Kidney (tissue), 22 donors: ENCODE measurements at places on chromosomes 13 and 19. TPM values are rescaled to one million over a fixed set of nuclear protein-coding genes. Genes with fewer than 3 reads are reported as not detected.
A peak's percentile ranks its signal among the peaks of the same experiment; 100 is the strongest.

The SMAD9 gene
- 13.1 TPM for total RNA-seq

DNA sequence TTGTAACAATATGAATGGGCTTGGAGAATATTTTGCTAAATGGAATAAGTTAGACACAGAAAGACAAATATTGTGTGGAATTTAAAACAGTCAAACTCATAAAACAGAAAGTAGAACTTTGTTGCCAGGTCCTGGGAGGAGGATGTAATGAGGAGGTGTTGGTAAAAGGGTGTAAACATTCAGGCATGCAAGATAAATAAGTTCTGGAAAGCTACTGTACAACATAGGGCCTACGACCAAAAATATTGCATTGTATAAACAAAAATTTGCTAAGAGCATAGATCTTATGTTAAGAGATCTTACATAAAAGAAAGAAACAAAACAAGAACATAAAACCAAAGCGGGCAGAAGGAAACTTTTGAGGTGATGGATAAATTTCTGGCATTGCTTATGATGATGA is 1907.8 kb upstream of the PCDH20 start:
- H3K4me3 ChIP-seq = no peak overlapping the region
- DNase-seq = no peak
- H3K27me3 ChIP-seq = no peaks in the 10 kb centered on the region

GRCh38 chr19:24081056-24081455 is 5.9 kb upstream of the ZNF254 start:
- no peak for DNase-seq
- no peak overlapping the region for H3K27ac ChIP-seq
- no peaks in the 10 kb centered on the region for H3K36me3 ChIP-seq
- H3K4me1 ChIP-seq = no peaks in the 10 kb centered on the region

The MLLT1 gene
- 53.2 TPM for total RNA-seq

The CEACAM19 gene
- 5.1 TPM for total RNA-seq

DNA sequence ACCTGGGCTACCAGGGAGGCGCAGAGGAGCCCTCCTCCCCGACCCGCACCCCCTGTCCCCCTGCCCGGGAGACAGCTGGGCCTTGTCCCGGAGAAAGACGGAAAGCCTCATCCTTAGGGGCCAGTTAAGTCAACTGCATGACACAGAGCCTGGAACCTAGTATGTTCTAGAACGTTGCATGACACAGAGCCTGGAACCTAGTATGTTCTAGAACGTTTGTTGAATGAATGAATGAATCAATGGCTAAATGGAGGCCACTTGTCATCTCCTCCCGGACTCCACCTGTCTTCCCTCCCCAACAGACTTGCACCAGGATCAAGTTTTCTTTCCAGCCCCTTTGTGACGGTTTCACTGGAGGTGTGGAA is 706 bp downstream of the SERP2 start:
- no peak for DNase-seq
- peak overlapping the region; percentile 9 for H3K4me3 ChIP-seq
- no peaks in the 10 kb centered on the region for H3K36me3 ChIP-seq
- no peaks in the 10 kb centered on the region for H3K4me1 ChIP-seq
- H3K27ac ChIP-seq = peak overlapping the region; percentile 64
- H3K27me3 ChIP-seq = no peaks in the 10 kb centered on the region

The SLC25A41 gene
- 0.28 TPM for total RNA-seq

DNA sequence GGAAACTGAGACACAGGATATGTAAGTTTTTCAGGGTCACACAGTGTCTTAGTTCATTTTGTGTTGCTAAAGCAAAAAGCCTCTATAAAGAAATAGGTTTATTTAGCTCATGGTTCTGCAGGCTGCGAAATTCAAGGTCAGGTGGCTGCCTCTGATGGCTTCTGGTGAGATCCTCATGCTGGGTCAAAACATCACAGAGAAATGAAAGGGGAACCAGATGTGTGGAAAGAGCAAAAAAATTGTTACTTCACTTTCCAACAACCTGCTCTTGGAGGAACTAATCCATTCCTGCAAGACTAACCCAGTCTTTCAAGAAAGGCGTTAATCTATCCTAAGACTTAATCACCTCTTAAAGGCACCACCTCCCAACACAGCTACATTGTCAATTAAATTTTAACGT is 64.2 kb upstream of the UBL3 start:
- DNase-seq = no peak
- no peak overlapping the region for H3K27ac ChIP-seq
- H3K4me3 ChIP-seq = no peak overlapping the region
- H3K27me3 ChIP-seq = no peaks in the 10 kb centered on the region

- no peaks in the 10 kb centered on the region for H3K36me3 ChIP-seq
- no peak for DNase-seq
- no peak overlapping the region for H3K4me3 ChIP-seq
- H3K27ac ChIP-seq = no peak overlapping the region
- H3K27me3 ChIP-seq = no peaks in the 10 kb centered on the region
- H3K4me1 ChIP-seq = no peaks in the 10 kb centered on the region
Observed at GRCh38 chr19:5911366-5911765, 2.7 kb upstream of the CAPS start.

GRCh38 chr19:33774751-33775150 is 21.9 kb upstream of the KCTD15 start:
- H3K27ac ChIP-seq = no peak overlapping the region
- no peaks in the 10 kb centered on the region for H3K4me1 ChIP-seq
- DNase-seq = no peak
- H3K27me3 ChIP-seq = no peaks in the 10 kb centered on the region

DNA sequence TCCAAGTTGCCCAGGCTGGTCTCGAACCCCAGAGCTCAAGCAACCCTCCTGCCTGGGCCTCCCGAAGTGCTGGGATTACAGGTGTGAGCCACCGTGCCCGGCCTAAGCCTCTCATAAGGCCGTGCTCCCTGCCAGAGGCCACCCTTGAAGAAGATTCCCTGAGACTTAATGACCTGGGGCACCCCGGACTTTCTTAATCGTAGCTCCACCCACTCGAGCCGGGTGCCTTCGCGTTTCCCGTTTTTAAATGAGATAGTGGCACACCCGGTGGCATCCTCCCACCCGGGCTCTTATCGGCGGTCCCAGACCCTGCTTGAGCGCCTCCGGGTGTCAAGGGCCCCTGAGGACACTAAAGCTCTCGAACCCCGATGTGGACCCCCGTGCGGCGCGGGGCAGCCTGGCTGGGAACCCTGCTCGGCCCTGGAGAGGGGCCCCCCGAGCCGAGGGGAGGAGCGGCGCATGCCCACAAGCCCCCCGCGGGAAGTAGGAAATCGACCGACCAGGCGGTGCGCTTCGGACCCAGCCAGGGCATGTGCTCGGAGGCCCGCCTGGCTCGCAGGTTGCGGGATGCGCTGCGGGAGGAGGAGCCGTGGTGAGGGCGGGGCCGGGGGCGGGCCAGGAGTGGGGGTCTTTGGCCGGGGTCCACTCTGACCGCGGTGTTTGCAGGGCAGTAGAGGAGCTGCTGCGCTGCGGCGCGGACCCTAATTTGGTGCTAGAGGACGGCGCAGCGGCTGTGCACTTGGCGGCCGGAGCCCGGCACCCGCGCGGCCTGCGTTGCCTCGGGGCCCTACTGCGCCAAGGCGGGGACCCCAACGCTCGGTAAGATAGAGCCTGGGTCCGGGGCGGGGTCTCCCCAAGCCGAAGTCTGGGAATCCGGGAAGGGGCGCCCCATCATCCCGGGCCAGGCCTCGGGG is at the start of gene ANKLE1:
Gene ANKLE1 (plus strand): TSS at position 511 of the 914 bp plus-strand sequence. CDS start 20 bp downstream, at position 531.
- peaks cover 2% of the 10 kb centered on the region for H3K27me3 ChIP-seq
- H3K27ac ChIP-seq = no peak within 1 kb of the TSS
